ENCODE measurements at places on chromosomes 5 and 9.

DNA sequence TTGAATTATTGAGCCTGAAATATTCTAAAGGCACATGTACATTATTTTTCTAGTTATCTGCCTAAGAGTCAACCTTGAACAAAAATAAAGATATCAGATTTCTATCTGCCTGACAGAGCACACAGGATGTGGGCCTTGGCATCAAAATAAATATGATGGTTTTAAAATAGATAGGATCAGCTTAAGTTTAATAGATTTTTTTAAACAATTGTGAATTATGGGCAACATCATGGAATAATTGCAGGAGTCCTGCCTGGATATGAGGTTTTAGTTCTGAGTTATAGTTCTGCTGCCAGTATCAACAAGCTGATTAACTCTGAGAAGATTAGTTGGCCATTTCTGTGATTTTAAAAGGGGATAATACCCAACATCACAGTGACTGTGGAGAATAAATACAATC, 107.0 kb upstream of the PCA3 start:
- H3K4me3 ChIP-seq: no peak overlapping the region
- no peaks in the 10 kb centered on the region for H3K36me3 ChIP-seq
- H3K4me1 ChIP-seq: no peaks in the 10 kb centered on the region
- DNase-seq: no peak

DNA sequence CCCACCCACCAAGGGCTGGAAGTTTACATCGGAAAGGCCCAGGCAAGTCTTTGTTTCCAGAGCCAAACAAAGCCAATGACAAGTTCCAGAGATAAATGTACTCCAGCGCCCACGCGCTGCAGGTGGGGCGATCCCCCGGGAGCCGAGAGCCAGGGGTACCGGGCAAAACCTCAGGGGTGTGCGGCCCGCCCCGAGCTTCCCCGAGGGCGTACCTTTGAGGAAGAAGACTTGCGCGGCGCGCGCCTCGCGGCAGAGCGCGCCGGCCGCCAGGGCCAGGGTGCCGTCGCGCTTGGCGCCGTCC, 671 bp downstream of the DUSP1 start:
- H3K27ac ChIP-seq: peak overlapping the region; percentile 98
- peaks cover 6% of the 10 kb centered on the region for H3K36me3 ChIP-seq
- H3K4me3 ChIP-seq: peak overlapping the region; percentile 94
- H3K4me1 ChIP-seq: peaks cover 79% of the 10 kb centered on the region
- DNase-seq: no peak

GRCh38 chr5:2417301-2417700, 334.2 kb downstream of the IRX2 start:
- DNase-seq: no peak
- no peaks in the 10 kb centered on the region for H3K36me3 ChIP-seq
- no peak overlapping the region for H3K27ac ChIP-seq
- peaks cover 4% of the 10 kb centered on the region for H3K27me3 ChIP-seq
- no peak overlapping the region for H3K4me3 ChIP-seq

GRCh38 chr9:15786616-15787015, 233.8 kb downstream of the CCDC171 start:
- no peak overlapping the region for H3K27ac ChIP-seq
- no peaks in the 10 kb centered on the region for H3K36me3 ChIP-seq
- no peaks in the 10 kb centered on the region for H3K27me3 ChIP-seq
- H3K4me3 ChIP-seq: no peak overlapping the region
- DNase-seq: peak; percentile 2

- peak overlapping the region; percentile 4 for H3K27ac ChIP-seq
- peaks cover 51% of the 10 kb centered on the region for H3K4me1 ChIP-seq
- H3K36me3 ChIP-seq: no peaks in the 10 kb centered on the region
- peak overlapping the region; percentile 14 for H3K4me3 ChIP-seq
- no peaks in the 10 kb centered on the region for H3K27me3 ChIP-seq
Observed at GRCh38 chr5:173196133-173196952, 38.7 kb downstream of the NKX2-5 start.

- no peaks in the 10 kb centered on the region for H3K36me3 ChIP-seq
- H3K27ac ChIP-seq: no peak overlapping the region
- no peaks in the 10 kb centered on the region for H3K27me3 ChIP-seq
- no peak overlapping the region for H3K4me3 ChIP-seq
- no peaks in the 10 kb centered on the region for H3K4me1 ChIP-seq
Observed at GRCh38 chr9:117783828-117784227, 79.6 kb downstream of the TLR4 start.

- H3K36me3 ChIP-seq: no peaks in the 10 kb centered on the region
- H3K4me1 ChIP-seq: no peaks in the 10 kb centered on the region
- DNase-seq: no peak
- H3K4me3 ChIP-seq: no peak overlapping the region
Observed at GRCh38 chr5:62328772-62329491, 22.9 kb downstream of the KIF2A start.

DNA sequence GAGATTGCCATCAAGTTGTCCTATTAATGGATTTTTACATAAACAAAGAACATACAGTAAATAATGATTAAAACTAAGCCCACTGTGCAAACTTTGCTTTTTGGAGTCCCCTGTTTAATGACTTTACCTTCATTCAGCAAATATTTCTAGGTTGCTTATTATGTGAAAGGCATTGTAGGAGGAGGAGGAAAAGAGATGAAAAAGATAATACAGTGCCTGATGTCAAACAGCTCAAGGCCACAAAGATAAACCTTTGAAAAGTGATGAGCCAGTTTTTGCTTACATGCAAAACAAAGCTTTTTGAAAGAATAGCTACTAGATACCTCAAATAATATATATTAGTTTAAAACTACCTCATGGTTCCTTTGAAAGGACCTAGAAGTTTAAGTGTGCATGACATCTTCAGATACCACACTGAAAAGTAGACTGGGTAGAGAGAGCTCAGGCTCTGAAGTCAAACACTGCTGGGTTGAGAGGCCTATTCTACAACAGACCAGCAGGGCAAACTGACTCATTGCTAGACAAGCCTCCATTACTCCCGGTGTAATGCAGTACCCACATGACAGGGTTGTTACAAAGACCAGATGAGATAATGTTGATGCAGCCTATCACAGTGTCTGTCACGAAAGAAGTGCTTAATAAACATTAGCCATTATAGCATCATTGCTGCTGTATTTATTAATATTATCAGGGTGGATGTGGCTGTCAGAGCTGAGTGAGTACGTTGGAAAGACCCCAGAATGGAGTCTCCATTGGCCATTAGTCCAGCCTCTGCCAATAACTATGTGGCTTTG, 11.8 kb downstream of the DEPDC1B start:
- H3K36me3 ChIP-seq: peaks cover 9% of the 10 kb centered on the region
- peak overlapping the region; percentile 53 for H3K27ac ChIP-seq
- H3K4me3 ChIP-seq: no peak overlapping the region
- no peaks in the 10 kb centered on the region for H3K27me3 ChIP-seq

DNA sequence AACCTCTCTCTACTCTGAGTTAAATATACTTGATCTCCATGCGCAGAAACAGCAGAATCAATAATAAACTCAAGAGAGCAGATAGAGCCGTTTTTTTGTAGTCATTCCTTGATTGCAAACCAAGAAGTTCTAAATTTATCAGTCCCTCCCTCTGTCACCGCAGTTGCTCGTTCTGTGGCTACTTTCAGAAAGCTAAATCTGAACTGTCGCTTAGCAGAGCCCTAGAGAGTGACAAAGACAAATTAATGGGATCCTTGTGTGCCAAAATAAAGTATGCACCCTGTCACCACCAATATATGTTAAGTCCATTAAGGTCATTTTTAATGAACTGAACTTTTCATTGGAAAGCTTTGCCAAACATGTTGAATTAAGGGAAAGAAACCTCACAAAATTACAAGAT, 218.3 kb downstream of the ADAMTSL1 start:
- H3K27me3 ChIP-seq: no peaks in the 10 kb centered on the region
- no peaks in the 10 kb centered on the region for H3K36me3 ChIP-seq
- no peak overlapping the region for H3K27ac ChIP-seq
- H3K4me1 ChIP-seq: no peaks in the 10 kb centered on the region
- no peak for DNase-seq
- H3K4me3 ChIP-seq: no peak overlapping the region

GRCh38 chr5:758698-759053, 25.9 kb downstream of the ZDHHC11B start:
- DNase-seq: no peak
- H3K4me1 ChIP-seq: peaks cover 47% of the 10 kb centered on the region
- no peak overlapping the region for H3K27ac ChIP-seq
- H3K4me3 ChIP-seq: no peak overlapping the region
- peaks cover 5% of the 10 kb centered on the region for H3K27me3 ChIP-seq

DNA sequence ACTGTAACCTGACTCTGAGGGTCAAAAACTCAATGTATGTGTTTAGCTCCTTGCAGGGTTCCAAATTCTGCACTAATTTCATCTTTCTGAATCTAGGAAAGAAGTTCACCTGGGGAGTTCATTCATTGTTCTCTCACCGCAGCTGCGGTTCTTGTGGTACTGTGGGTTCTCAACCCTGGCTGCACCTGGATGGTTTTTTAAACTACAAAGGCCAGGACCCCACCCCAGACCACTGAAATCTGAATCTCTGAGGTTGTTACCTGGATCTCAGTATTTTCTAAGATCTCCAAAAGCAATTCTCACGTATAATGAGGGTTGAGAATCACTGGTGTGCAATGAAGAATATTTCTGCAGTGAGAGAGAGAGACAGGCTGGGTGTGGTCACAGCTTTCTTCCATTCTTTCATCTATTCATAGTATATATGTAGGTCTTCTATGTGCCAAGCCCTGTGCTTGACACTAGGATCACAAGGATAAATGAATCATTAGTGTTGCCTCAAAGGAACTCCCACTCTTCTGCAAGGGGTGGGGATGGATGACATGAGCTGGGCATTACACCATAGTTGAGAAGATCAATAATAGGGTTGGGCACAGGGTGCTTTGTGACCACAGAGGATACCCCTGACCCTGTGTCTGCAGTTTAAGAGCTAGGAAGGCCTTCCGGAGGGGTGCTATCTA, 109.8 kb downstream of the GALNT10 start:
- DNase-seq: no peak
- H3K4me3 ChIP-seq: no peak overlapping the region
- no peaks in the 10 kb centered on the region for H3K27me3 ChIP-seq
- no peak overlapping the region for H3K27ac ChIP-seq
- no peaks in the 10 kb centered on the region for H3K36me3 ChIP-seq

- H3K27ac ChIP-seq: peak overlapping the region; percentile 22
- H3K36me3 ChIP-seq: peaks cover 20% of the 10 kb centered on the region
- peaks cover 100% of the 10 kb centered on the region for H3K4me1 ChIP-seq
- no peak for DNase-seq
- H3K4me3 ChIP-seq: no peak overlapping the region
Observed at GRCh38 chr5:172855597-172856292, 21.7 kb downstream of the ERGIC1 start.

- no peaks in the 10 kb centered on the region for H3K36me3 ChIP-seq
- H3K27ac ChIP-seq: no peak overlapping the region
- no peaks in the 10 kb centered on the region for H3K4me1 ChIP-seq
- H3K4me3 ChIP-seq: no peak overlapping the region
- no peaks in the 10 kb centered on the region for H3K27me3 ChIP-seq
Observed at GRCh38 chr5:90968319-90968718, 409.7 kb downstream of the ADGRV1 start.

DNA sequence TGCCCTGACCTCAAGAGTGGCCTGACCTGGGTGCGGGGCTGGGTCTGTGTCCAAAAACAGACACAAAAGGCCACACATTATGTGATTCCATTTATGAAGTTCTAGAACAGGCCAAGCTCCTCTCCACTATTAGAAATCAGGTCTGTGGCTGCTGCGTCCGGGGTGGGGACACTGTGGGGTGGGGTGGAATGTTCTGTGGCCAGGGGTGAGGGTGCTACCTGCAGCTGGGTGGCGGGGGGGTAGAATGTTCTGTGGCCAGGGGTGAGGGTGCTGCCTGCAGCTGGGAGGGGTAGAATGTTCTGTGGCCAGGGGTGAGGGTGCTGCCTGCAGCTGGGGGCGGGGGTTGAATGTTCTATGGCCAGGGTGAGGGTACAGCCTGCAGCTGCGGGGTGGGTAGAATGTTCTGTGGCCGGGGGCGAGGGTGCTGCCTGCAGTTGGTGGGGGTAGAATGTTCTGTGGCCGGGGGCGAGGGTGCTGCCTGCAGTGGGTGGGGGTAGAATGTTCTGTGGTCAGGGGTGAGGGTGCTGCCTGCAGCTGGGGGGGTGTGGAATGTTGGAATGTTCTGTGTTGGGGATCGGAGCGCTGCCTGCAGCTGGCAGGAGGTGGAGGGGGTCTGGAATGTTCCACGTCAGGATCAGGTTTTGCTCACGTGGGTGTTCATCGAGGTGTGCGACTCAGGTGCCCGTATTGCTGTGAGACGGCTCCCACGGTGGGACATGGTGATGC, 8.3 kb downstream of the LCN12 start:
- no peaks in the 10 kb centered on the region for H3K36me3 ChIP-seq
- peaks cover 15% of the 10 kb centered on the region for H3K27me3 ChIP-seq
- no peak overlapping the region for H3K4me3 ChIP-seq
- DNase-seq: no peak

DNA sequence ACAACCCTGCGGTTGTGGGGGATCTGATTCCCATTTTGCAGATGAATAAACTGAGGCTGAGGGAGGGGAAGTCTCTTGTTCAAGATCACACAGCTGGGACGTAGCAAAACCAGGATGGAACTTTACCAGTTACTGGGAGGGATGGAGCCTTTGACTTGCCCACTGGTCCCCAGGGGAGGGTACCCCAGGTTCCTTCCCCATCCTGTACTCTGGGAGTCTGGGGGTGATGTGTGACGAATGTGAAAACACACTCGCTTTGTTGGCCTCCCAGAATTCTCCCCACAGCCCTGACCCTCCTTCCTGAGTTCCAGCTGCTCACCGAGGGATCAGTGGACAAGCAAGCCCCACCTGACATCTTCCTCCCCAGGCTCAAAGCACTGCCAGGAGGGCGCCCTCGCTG, 135.1 kb downstream of the NSG2 start:
- no peak overlapping the region for H3K4me3 ChIP-seq
- H3K27me3 ChIP-seq: no peaks in the 10 kb centered on the region
- H3K27ac ChIP-seq: no peak overlapping the region
- no peaks in the 10 kb centered on the region for H3K36me3 ChIP-seq
- no peak for DNase-seq

DNA sequence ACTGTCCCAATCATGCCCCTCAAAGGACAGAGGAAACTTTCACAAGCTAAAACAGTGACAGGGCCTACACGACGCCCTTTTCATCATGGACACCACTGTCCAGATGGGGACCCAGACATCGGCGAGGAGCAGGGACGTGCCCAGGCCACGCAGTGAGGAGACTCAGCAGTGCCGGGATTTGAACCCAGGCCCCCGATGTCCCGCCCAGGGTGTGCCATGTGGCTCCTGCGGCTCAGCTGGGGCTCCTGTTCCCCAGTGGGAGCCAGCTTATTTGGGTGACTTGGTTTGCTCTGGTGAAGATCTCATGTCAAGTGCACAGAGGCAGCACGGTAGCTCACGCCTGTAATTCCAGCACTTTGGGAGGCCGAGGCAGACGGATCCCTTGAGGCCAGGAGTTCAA, 82.2 kb downstream of the STK10 start:
- no peak overlapping the region for H3K27ac ChIP-seq
- H3K36me3 ChIP-seq: peaks cover 4% of the 10 kb centered on the region
- no peaks in the 10 kb centered on the region for H3K27me3 ChIP-seq
- H3K4me3 ChIP-seq: no peak overlapping the region
- no peak for DNase-seq

DNA sequence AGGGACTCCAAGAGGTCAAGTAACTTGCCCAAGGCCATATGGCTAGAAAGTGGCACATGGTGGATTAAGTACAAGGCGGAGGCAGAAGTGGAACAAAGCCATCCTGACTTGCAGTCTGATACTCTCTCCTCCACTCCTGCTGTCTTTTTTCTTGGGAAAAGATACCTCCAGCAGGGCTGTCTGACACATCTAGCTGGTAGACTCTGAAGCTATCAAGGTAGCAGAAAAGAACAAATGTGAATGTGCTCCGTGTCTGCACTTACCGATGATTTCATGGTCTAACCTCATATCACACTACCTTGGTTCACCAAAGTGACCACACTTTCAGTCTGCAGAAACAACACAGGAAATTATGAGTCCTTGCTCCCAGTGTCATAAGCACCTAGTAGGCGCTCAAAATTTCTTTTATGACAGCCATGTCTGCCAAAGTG, 284.8 kb downstream of the CRB2 start:
- no peak overlapping the region for H3K27ac ChIP-seq
- DNase-seq: no peak
- no peaks in the 10 kb centered on the region for H3K27me3 ChIP-seq
- peaks cover 23% of the 10 kb centered on the region for H3K4me1 ChIP-seq
- peaks cover 3% of the 10 kb centered on the region for H3K36me3 ChIP-seq
